ENCODE measurements at places on chromosomes 3 and 15.

DNA sequence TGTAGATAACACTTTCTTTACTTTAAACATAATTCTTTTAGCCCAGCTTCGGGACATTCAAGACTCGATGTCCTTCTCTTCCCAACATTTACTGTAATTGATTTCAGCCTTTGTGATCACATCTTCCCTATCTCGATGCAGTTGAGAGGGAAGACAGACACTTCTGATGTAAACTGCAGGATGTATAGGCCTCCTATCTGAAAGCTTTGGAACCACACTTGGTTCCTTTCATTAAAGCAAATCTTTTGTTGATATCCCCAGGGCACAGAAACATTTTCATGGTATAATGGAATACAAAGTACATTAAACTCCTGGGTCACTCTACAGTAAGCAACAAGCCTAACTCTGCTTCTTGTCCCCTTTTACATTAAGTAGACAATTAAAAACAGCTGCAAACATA, 6.4 kb downstream of the GRM7 start:
- DNase-seq = no peak

DNA sequence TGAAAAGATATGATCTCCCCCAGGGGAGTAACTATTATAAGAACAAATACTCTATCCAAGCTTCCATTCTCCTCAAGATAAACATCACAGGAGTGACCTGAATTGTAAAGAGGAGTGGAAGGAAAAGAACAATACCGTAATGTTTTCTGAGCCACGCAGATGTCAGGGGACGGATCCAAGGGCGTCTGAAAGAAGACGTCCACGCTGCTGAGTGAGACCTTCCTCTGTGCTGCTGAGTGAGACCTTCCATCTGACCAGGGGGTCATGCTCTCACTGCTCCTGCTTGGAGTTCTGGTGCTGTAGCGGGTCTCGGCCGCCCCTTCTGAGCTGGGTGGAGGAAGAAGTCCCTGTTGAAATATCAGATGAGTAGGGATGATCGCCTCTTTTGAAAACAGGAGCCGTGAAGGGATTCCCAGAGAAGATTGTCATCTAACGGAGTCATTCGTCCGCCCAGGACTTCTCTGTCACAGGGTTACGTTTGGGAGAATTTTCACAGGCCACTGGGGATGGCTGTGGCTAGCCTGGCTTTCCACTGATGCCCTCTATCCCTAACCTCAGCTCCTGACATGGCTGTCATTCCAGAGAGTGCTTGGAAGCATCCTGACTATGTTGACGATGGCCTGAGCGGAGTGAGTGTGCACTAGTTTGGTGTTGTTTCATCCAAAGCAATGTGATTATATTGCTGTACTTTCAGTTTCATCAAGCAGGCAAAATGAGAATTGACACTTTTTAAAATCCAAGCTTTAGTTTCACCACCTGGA, 184.9 kb downstream of the APBA2 start:
- DNase-seq = no peak

DNA sequence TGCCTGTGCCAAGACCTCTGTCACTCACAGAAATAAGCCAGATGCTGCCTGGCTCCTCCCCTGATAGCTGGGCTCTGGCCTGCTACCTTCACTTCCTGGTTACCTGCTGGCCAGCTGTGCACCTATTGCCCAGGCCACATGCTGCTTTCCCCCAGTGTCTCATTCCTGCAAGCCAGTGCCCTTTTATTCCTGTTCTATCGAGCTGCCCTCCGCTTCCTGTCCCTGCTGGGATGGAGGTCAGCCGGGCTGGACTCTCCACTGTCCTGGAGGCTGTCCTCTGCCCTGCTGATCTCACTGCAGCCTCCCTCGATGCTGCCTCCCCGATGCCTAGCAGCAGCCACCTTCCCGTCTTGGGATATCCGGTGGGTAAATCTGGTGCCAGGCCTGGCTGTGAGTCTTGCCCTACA, 37.0 kb upstream of the SNRPA1 start:
- no peak for DNase-seq

GRCh38 chr3:31882895-31883294, 98.2 kb downstream of the OSBPL10 start:
- DNase-seq = no peak

DNA sequence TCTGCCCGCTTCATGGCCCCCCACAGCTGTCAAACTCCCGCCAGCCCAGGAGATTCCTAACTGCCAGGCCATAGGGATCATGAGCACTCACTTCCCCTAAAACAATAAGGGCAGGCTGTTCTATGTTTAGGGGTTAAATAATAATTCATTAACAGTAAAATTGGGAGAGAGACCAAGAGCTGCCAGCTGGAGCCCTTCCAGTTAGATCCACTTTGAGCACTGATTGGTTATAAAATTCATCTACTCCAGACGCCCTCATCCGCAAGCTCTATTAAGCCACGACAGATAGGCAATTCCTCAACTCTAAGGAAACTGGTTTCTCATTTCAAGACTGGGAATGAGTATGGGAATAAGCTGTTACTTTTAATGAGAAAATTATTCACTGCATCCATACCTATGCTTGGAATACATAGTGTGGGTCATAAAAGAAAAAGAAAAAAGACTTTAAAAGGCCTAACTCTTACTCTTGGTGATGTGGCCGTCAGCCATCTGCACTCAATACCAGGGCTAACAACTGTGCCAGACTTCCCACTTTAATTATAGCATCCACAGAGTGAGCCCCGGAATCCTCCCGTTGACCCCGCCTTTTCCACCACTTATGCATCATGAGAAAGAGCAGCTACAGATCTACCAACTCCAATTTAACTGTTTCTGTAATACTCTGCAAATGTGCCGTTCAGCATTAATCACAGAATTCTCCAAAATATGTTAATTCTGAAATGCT, 44.5 kb downstream of the IL17RD start:
- DNase-seq = no peak

DNA sequence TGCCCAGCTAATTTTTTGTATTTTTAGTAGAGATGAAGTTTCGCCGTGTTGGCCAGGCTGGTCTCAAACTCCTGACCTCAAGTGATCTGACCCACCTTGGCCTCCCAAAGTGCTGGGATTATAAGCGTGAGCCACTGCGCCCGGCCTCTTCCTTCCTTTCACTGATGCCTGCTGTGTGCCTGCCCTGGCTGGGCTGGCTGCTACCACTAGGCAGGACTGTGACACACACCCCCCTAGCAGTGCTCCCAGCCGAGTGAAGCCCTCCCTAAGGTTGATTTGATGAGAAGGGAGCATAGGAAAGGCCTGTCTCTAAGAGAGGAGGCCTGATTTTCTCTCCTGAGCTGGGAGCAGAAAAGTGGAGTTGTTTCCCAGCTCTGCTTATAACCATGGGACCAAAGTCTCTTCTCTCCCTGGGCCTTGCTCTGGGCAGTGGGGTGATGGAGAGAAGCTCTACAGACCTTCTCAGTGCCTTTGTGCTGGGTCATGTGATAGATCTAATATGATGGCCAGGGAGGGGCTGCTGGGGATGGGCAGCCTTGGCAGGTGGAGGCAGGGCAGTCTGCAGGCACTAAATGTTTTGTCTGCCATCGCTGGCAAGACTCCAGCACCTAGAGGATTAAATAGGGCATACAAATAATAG, 20.1 kb upstream of the SFMBT1 start:
- DNase-seq = no peak

GRCh38 chr3:146035366-146035765, 125.6 kb downstream of the PLOD2 start:
- DNase-seq = no peak

DNA sequence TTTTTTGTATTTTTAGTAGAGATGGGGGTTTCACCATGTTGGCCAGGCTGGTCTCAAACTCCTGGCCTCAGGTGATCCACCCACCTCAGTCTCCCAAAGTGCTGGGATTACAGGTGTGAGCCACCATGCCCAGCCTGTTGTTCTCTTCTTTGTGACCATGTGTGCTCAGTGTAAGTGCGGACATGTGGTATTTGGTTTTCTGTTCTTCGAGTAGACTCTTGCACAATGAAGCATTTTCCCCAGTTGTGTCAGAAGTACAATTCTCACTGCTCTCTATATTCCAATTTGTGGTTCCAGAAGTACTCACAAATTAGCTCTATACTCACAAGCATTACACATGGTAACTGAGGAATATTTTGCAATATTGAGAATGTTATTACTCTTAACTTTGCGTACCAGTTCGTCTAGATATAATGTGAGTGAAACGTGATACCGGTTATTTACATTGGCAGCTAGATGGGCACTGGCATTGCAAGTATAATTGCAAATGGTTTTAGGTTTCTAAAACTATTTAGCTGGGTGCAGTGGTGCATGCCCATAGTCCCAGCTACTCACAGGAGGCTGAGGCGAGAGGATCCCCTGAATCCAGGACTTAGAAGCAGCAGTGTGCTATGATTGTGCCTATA, 34.2 kb upstream of the MTMR14 start:
- no peak for DNase-seq

- no peak for DNase-seq
Observed at GRCh38 chr3:23406601-23407000, 203.5 kb downstream of the UBE2E2 start.

GRCh38 chr3:162103808-162104207, 607.2 kb downstream of the OTOL1 start:
- DNase-seq = no peak

DNA sequence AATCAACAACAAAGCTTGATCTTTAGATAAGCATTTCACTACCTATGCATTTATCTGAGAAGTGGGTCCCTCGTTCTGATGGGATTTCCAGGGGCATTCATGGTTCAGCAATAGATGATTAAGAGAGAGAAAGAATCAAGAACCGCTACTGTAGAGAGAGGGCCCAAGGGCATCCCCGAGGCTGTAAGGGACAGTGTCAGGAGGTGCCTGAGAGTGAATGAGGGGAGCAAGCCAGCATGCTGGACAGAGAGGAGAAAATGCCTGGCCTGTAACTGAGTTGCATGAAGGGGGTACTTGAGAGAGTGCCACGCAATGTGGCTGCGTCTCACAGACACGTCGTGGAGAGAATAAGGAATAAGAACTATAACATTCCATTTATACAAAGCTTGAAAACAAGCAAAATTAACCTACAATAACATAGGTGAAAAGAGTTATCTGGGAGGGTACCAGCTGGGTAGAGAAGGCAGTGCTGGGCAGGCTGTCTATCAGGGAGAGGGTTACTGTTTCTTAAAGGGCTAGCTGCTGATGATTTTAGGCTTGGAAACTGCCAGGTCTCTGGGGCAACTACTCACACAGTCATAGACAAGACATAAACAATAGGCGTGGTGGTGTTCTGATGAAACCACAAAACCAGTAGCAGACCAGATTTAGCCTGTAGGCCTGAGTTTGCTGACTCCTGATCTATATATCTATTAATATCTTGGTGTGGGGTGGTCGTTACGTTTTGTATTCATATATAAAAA, 374.6 kb upstream of the CFAP20DC start:
- no peak for DNase-seq

DNA sequence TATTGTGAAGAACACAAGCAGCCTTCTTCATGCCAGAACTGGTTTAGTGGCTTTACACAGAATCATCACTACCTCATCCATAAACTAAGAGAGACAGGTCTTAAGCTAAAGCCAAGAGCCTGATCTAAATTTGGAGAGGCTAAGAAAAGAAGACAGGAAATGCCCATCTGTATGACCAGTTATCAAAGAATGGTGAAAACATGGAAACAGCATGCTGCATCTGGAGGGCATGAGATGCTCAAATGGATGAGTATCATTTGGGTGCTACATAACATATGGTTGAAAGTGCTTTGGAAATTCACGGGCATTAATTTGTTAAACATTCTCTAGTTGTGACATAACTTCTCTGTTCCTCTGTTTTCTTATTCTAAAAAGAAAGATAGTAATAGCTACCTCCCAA, 112.5 kb downstream of the CPNE4 start:
- DNase-seq = no peak

DNA sequence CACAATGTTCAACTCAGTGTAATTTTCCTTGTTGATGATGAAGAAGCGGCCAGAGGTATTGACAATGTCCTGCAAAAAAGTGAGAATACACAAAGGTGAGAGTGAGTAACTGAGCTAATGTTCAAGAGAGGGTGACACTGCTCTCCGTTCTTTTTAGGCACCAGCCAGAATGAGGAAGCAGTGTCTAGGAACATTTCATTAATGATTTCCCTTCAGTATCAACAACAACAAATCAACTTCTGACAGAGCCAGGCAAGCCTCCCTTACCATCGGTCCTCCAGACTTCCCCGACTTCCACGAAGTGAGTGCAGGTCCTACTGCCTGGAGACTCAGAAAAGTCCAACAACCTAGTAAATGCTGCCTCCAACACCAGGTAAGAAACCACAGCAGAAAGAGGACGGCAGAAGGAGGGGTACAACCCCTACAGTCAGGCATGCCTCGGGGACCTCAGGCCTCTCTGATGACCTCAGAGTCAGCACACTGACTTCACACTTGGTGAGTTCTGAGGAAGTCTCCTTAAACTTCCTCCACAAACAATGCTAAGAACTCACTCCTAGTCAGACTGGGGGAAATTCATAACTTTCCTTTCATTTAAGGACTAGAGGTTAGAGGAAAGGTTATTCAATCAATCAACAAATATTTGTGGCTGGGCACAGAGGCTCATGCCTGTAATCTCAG, 62.7 kb downstream of the NPTN start:
- DNase-seq = no peak

DNA sequence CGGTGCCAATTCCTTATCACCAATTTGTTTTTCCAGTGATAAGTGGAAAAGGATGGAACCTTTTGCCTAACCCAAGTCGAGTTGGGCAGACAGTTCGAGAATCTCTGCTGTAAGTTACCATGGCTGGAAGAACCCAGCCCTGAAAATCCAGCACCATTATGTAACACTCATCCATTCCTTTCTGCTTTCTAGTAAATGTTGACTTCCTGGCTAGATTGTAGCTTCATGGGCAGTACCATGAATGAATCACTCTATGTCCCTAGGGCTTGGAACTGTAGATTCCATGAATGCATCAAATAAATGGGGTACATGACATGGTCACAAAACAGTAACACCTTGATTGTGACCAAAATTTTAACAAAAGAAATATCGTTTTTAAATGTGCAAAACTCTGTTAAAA, 14.0 kb downstream of the CHCHD4 start:
- DNase-seq = no peak

DNA sequence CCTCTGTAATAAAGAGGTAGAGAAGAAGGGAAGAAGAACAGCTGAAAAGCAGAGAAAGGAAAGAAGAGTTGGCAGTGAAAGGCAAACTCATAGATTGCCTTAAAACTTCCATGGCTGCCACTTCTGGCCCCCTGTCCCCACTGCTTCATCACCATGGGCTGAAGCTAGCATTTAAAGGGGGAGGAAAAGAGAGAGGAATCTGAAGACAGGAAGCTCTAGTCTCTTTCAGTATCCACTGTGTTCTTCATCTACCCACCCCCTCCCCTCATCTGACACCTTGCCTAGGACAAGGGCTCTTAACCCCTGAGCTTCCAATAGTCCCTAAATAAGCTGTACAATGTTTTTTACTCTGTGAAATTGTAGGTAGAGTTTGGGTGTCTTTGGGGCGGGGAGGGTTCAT, 60.6 kb downstream of the ALCAM start:
- DNase-seq = no peak

- no peak for DNase-seq
Observed at GRCh38 chr3:22593638-22594037, 609.5 kb upstream of the UBE2E2 start.

- DNase-seq = no peak
Observed at GRCh38 chr3:53680028-53680427, 166.2 kb downstream of the CHDH start.

- no peak for DNase-seq
Observed at GRCh38 chr3:10709110-10709781, 106.8 kb upstream of the SLC6A11 start.

- DNase-seq = no peak
Observed at GRCh38 chr15:57510647-57511046, 81.1 kb upstream of the MYZAP start.

- no peak for DNase-seq
Observed at GRCh38 chr3:47892286-47893040, 89.5 kb downstream of the DHX30 start.
